ENCODE measurements at places on chromosomes 3 and 15. TPM values are rescaled to one million over a fixed set of nuclear protein-coding genes. Genes with fewer than 3 reads are reported as not detected.

The OR5H14 gene
- not detected for polyA plus RNA-seq

The BFSP2 gene
- polyA plus RNA-seq: not detected

The TRPM7 gene
- polyA plus RNA-seq: 43.0 TPM

The SYNPR gene
- 0.12 TPM for polyA plus RNA-seq

The SYNM gene
- polyA plus RNA-seq: 2.2 TPM

- no peak for DNase-seq
Measured at GRCh38 chr15:74376825-74377581, 9.6 kb upstream of the CYP11A1 start.

- no peak for DNase-seq
Measured at GRCh38 chr3:23303601-23304217, 100.6 kb downstream of the UBE2E2 start.

DNA sequence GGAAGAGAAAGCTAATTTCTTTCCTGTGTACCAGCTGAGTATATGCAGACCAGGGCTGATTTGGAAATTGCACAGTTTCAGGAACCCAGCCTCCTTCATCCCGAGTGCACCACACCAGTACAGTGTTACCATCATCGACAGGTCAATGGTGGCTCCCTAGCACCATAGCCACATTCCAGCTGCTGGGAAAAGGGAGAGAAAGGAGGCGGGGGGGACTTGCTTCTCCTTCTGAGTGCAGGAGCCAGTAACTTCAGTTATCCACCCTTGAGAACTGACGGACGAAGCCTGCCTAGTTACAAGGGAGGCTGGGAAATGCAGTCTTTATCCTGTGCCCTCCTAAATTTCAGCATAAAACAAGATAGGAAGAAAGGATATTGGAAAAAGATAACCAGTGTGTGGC, 129.7 kb upstream of the PRICKLE2 start:
- no peak for DNase-seq

DNA sequence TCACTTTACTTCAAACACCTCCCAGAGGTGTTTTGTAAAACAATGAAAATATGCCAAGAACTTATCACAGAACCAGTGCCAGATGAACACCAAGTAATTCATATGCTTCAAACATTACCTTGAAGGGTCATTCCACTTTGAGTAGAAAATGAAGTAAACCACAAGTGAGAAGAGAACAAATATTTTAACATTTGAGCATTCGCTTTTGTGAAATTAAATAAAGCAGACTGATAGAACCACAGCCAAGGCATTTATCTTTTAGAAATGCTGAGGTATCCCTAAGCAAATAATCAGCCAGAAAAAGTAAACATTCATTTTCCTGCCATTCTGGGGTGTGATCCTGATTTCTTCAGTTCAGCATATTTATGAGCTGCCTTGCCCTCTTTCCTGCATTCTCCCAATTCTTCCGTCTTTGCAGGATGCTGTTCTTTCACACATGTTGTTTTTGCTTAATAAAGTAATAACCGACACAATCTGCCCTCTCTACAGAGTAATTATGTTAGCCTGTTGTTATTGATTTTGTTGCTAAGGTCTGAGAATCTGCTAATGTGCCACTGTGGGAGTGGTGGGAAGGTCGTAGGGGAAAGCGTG, 235.6 kb upstream of the TGFBR2 start:
- no peak for DNase-seq

DNA sequence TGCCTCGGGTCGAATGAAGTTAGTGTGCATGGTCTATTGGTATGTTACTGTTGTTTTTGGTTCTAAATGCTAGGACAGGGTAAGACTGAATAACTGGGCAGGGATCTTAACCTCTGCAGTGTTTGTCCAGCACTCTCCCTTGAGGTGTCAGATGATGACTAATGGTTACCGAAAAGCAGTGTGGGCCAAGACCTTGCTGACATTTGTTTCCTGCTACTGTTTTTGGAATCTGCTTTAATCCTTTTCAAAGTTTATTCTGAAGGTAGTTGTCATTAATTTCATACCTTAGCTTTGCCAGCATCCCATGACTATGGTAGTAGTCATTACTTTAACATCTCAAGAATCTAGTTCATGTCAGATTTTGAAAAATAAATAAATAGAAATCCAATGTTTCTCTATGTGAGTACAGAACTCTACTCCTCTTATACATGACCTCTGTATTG, 117.0 kb downstream of the P3H2 start:
- DNase-seq: no peak

DNA sequence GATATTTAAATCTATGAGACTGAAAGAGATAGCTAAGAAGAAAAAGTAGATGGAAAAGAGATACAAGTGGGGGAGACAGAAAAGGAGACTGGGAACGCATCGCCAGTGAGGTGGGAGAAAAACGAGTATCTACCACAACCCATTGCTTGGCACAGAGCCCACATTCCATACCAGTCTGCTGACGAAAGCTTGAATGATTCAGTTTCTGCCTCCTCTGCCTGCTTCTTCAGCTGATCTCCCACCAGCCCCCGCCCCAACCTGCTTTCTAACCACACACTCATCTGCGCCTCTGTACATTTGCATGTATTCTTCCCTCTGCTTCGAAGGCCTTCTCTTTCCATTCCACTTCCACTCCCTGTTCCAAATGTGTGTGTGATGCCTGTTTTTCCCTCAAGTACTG, 188.1 kb downstream of the USP13 start:
- DNase-seq: no peak

GRCh38 chr15:63597821-63598220, 634 bp downstream of the FBXL22 start:
- no peak for DNase-seq

DNA sequence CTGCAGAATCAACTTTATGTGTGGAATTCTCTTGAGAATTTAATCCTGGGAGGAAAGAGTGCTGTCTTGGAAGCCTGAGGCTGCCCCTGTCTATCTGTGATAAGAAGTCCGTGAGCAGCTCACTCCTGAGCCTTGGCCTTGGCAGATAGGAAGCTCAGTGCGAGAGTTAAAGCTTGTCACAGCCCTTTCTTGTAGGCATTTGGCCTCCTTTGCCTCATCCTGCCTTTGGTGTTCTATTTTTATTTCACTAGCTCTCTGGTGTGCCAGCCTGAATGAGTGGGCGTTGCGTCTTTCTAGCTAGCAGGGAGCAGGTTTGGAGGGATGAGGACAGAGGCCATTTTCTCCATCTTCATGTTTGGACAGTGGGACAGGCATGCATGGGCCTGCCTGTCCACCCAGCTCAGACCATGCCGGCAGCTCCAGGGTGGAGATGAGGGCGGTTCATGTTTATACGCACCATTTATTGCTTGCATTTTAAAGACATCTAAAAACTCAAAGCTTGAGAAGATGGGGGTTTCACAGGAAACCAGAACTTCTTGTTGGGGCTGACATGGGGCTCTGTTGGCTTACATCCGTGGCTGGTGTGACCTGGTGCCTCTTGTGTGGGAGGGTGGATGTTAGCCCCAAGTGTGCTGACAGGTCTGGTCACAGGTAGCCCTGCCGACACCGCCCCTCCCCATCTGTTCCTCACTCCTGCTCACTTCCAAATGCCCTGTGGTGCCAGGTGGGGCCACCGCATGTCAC, 29.8 kb downstream of the IRAK2 start:
- no peak for DNase-seq

Measured in right renal pelvis (tissue), 4 donors.